ENCODE measurements at places on chromosomes 1 and 21. TPM values are rescaled to one million over a fixed set of nuclear protein-coding genes. Genes with fewer than 3 reads are reported as not detected.

GRCh38 chr1:163509114-163509513 lies 187.4 kb downstream of the NUF2 start:
- no peaks in the 10 kb centered on the region for H3K36me3 ChIP-seq
- no peak for DNase-seq
- no peaks in the 10 kb centered on the region for H3K27me3 ChIP-seq
- H3K27ac ChIP-seq: no peak overlapping the region
- H3K4me1 ChIP-seq: peaks cover 14% of the 10 kb centered on the region
- H3K4me3 ChIP-seq: no peak overlapping the region

- no peaks in the 10 kb centered on the region for H3K27me3 ChIP-seq
- peaks cover 3% of the 10 kb centered on the region for H3K36me3 ChIP-seq
- no peak overlapping the region for H3K4me3 ChIP-seq
- no peaks in the 10 kb centered on the region for H3K4me1 ChIP-seq
- DNase-seq: peak; percentile 7
Measured at GRCh38 chr1:88922214-88922613, 30.8 kb upstream of the GTF2B start.

- H3K36me3 ChIP-seq: no peaks in the 10 kb centered on the region
- no peaks in the 10 kb centered on the region for H3K27me3 ChIP-seq
- DNase-seq: no peak
- H3K4me1 ChIP-seq: no peaks in the 10 kb centered on the region
- no peak overlapping the region for H3K4me3 ChIP-seq
Measured at GRCh38 chr1:31725777-31726535, 22.1 kb upstream of the COL16A1 start.

- peaks cover 56% of the 10 kb centered on the region for H3K27me3 ChIP-seq
- H3K4me3 ChIP-seq: no peak overlapping the region
- no peaks in the 10 kb centered on the region for H3K36me3 ChIP-seq
- no peaks in the 10 kb centered on the region for H3K4me1 ChIP-seq
Measured at GRCh38 chr1:111961773-111962565, 27.5 kb downstream of the KCND3 start.

DNA sequence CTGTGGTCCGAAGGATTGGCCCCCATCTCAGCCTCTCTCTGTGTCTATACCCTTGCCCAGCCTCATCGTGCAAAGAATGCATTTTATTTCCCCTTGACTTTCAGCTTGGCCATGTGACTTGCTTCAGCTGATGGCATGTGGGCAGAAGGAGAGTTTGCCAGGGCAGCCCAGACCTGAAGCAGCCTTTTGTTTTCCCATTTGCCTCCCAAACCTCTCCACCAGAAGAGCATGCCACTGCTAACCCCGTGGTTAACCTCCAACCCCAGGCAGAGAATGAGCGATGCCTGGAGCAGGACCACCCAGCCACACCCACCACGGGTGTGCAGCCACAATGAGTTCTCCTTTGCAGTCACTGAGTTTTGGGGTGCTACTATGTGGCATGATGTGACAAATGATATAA lies 136.4 kb downstream of the SETD4 start:
- DNase-seq: no peak
- no peak overlapping the region for H3K27ac ChIP-seq
- no peaks in the 10 kb centered on the region for H3K36me3 ChIP-seq
- no peaks in the 10 kb centered on the region for H3K4me1 ChIP-seq
- no peak overlapping the region for H3K4me3 ChIP-seq

DNA sequence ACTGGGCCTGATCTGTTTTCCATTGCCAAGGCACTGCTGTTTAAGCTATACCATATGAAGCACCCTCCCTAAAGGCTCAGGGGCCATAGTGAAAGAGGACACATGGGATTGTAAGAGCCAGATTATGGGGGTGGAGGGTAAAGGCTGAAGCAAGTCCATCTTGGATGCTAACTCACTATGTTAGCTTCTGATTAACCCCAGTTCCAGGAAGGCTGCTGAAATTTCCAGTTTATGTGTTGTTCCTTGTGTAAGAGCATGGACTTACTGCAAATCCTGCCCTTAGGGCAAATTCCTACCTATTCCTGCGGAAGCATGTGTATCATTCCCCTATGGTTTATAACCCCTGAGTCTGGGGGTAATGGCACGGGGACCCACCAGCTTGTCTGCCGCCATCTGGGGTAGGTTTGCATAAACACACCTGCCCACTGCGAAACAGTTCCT lies 91.8 kb upstream of the SERBP1 start:
- no peaks in the 10 kb centered on the region for H3K27me3 ChIP-seq

GRCh38 chr1:3062616-3063378 lies 6.2 kb upstream of the PRDM16 start:
- H3K4me1 ChIP-seq: no peaks in the 10 kb centered on the region
- H3K4me3 ChIP-seq: no peak overlapping the region
- H3K27ac ChIP-seq: no peak overlapping the region
- DNase-seq: no peak
- peaks cover 89% of the 10 kb centered on the region for H3K27me3 ChIP-seq

DNA sequence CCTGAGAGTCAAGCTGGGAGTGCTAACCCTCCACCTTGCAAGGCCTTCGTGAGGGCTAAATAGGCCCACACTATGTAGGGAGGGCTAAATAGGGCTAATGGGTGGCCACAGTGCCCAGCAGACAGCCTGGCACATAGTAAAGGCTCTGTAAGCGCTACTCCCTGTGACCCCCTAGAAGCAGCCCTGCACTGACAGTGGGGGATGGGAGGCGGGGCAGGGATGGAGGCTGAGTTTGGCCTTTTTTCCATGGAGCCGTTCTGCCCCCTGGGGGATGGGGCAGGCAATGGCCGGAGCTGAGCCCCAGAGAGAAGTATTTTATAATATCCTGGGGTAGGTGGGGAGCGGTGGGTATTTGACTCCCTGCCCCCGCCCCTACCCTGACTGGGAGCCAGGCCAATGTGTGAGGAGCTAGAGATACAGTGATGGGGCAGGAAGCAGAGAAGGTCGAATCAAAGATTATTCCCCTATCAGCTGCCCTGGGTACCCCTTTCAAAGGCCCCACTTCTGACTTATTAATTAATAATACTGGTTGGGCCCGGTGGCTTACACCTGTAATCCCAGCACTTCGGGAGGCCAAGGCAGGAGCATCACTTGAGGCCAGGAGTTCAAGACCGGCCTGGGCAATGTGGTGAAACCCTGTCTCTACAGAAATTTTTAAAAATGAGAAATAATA lies 42.3 kb downstream of the LACTBL1 start:
- H3K4me3 ChIP-seq: no peak overlapping the region
- no peak overlapping the region for H3K27ac ChIP-seq
- no peaks in the 10 kb centered on the region for H3K36me3 ChIP-seq
- H3K27me3 ChIP-seq: no peaks in the 10 kb centered on the region
- no peaks in the 10 kb centered on the region for H3K4me1 ChIP-seq

Gene PTAFR
- 0.11 TPM for total RNA-seq

Gene CLIC6
- not detected for total RNA-seq

Gene SPATA45
- total RNA-seq: not detected

Gene SLFNL1
- total RNA-seq: 0.39 TPM

Gene RIMS3
- 9.9 TPM for total RNA-seq

Gene COL11A1
- 0.31 TPM for total RNA-seq

Gene GRIK3
- 0.17 TPM for total RNA-seq

Gene TADA1
- 15.2 TPM for total RNA-seq
